ENCODE measurements at places on chromosomes 5 and 9.

DNA sequence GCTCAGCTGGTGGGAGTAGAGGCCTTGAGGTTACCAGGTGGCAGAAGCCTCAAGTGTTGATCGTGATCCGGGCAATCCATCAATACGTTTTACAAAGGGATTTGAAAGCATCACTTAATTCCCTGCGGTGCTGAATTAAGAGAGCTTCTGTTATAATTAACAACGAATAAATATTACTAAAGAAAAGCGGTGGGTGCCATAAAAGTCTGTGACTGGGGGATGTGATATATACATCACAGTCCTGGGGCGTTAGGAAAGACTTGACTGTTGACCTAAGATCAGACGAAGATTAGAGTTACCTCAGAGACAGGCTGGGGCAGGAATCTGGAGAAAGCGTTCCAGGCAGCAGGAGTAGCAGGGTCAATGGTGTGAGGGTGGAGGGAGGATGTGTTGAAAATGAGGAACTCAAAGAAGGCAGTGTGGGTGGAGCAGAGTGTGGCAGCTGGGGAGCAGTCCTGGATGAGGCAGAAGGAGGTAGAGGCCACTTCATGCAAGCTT, 6.7 kb upstream of the C5orf63 start:
- DNase-seq: no peak

- DNase-seq: no peak
Measured at GRCh38 chr5:157558041-157558595, 17.5 kb downstream of the ADAM19 start.

DNA sequence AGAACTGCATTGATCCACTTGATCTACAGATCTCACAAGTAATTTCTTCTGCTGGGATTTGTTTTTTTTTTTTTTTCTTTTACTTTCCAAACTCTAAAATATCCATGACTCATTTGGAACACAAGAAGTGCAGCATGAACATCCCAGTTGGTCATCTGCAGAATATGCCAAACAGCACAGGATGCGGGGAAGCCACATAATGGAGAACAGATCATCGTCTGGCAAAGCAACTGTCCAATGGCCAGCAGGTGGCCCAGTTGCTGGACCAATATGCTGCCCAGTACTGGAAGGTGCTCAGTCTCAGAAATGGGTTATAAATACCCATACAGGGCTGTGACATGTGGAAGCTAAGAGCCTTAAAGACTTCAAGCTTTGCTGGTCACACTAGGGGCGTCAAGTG, 221.3 kb upstream of the TAS2R1 start:
- no peak for DNase-seq

- DNase-seq: no peak
Measured at GRCh38 chr5:125142458-125142857, 396.0 kb upstream of the ZNF608 start.

- DNase-seq: no peak
Measured at GRCh38 chr5:53355931-53356330, 124.5 kb upstream of the FST start.

- no peak for DNase-seq
Measured at GRCh38 chr5:125049721-125050702, 303.6 kb upstream of the ZNF608 start.

GRCh38 chr5:80654054-80654390, 430 bp upstream of the MSH3 start:
- peak; percentile 30 for DNase-seq

DNA sequence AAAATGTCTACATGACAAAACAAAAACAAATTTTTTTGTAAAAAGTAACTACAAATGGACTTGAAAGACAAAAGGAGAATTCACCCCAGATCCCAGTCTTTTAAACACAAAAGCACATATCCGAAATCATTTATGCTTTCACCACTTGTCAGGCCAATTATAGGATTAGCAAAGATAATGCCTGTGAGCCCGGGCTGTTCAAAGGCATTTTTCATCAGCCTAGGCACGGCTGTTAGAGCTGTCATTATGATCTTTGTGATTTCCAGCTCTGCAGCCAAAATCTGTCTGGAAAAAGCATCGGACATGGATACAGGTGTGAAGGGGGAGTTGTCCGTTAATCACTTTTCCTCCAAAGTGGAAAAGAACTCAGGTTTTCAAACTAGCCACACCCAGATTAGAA, 23.6 kb upstream of the RAB14 start:
- DNase-seq: no peak

GRCh38 chr9:81898851-81899250, 29.4 kb upstream of the SPATA31D4 start:
- DNase-seq: no peak

DNA sequence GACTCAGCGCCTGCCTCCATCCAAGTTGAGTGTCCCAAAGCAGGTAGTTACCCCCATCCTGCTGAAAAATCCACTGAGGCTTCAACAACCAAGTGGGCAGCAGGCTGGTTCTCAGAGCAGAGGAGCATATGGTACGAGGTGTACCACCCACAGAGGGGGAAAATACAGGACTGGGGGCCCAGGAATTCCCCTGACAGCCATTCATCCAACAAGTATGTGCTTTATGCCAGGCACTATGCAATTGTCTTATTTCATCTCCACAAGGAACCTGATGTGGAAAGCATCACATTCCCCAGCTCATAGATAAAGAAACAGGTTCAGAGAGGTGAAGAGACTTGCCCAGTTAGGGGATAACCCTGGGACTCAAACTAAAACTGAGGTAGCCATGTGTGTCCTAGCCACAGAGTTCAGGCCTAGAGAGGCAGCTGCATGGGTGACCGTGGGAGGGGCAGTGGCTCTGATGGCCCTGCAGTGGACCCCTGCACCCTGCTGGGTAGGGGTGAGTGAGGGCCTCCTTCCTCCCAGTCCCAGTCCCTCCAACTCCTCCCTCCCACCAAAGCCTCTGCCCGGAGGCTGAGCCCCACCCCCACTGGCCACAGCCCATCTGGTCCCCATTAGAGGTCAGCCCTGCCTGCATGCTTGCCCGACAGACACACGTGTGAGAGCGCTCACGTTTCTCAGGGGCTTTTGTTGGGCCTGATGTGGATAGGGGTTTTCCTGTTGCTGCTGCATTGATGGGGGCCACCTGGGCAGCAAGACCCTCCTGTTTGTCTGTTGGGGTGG, 11.5 kb downstream of the PDLIM4 start:
- DNase-seq: no peak

DNA sequence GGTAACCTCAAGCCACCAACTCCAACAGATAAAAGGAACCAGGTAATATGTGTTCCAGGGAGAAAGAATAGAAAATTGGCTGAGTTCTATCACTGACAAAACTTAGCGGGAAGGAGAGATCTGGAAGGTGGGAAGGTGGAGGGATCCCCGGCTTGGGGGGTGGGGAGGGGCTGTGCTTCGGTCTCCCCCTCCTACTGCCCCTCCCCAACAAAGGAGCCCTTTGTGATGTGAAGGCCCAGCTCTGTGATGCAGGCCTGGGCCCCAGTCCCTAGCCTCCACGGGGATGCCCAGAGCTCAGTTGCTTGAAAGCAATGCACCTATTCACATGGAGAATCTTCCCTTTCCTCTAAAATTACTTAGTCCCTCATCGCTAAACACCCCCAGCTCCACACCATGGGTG, 4.4 kb upstream of the ZNF484 start:
- no peak for DNase-seq

DNA sequence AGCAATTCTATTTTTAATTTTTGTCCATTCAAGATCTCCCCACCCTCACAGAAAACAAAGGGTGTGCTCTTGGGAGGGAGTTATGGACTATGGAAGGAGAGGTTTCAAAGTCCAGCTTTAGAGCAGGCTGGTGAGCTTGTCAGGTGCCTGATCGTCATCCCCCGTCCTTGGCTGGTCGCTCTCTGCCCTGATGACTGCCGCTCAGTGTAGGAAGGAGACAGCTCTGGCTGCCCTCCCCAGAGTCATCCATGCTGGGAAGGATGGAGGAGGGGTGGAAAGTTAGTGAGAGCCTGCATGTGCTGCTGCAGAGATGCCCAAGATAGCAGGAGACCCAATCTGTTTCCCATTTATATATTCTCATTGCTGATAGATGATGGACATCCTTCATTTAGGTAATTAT, 96.6 kb downstream of the NLN start:
- DNase-seq: no peak

DNA sequence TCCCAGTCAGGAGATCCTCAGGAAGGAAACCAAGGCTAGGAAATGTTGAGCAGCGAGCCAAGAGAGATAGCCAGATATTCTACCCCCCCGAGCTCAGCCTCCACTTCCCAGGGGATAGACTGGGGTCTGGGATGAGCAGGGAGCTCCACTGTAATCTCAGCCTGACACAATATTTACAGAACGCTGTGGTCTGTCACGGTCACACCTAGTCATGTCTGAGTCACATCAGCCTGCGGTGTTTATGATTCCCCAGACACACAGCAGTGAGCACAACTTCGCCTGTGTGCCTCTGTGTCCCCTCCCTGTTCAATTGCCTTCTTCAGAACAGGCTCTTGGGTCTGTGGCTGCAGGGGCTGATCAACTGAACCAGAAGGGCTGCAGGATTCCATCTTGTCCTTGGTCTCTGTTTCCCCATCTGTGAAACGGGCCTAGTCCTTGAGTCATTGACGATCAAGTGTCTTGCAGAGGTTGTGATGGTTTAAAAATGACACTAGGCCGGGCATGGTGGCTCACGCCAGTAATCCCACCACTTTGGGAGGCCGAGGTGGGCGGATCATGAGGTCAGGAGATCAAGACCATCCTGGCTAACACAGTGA, 8.6 kb upstream of the PRRX2 start:
- DNase-seq: no peak

GRCh38 chr5:142100307-142100706, 8.3 kb upstream of the NDFIP1 start:
- no peak for DNase-seq

GRCh38 chr5:148641735-148642134, 12.6 kb downstream of the HTR4 start:
- no peak for DNase-seq

DNA sequence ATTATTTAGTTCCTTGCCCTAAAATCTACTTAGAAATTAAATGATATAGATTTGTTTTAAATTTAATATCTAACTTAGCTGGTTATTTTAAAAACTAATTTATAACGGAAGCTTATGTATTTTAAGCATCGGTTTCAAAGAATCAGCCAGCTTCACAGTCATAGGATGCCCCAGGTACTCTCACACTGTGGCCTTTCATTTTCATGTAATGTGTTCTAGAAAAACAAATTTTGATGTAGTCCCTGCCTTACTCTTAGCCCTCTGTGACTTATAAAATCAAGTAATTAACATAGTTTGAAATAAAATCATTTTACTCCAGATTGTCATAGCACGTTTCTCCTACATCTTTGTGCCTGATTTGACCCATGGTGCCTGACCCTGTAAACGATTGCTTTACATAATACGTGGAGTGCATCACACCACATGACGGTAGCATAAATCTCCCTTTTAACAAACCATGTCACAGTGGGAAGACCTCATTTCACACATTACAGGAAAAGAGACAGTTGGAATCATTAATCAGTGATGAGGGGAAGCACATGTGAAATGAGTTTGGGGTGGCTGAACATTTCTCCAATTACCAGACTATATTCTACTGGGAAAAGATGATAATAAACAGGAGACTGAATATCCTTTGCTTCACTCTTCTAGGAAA, 731.5 kb upstream of the CDH9 start:
- DNase-seq: no peak

DNA sequence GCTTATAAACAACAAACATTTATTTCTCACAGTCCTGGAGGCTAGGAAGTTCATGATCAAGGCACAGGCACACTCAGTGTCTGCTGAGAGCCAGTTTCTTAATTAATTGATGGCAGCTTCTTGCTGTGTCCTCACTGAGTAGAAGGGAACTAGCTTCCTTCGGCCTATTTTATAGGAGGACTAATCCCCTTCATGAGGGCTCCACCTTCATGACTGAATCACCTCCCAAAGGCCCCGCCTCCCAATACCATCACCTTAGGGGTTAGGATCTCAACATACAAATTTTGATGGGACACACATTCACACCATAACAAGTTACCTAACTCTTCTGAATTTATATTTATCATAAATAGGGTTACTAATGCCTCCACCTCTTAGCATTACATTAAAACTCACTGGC, 129.8 kb downstream of the GNAQ start:
- no peak for DNase-seq

- no peak for DNase-seq
Measured at GRCh38 chr5:154712518-154713437, 42.4 kb upstream of the LARP1 start.

DNA sequence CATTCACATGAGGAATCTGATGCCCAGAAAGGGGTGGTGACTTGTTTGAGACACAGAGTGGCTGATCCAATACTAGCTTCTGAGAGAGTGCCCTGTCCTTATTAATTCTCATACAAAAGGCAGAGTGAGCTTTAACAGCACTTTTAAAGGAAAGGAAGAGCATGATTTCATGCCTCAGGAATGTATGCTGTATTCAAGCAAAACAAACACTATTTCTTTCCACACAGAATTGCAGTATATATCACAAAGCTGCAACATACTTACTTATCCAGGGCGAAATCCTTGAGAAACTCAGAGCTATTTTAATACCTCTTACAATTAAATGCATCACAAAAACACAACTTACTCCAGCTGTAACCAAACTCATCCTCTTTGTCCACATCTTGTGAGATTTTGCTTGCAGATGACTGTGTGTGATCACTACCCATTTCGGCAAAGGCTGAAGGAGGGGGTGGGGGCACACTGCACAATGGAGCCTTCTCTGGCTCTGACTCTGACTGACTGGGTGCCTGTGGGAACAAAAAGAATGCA, 139.8 kb downstream of the MPDZ start:
- DNase-seq: no peak

GRCh38 chr5:33312571-33313549, 127.9 kb upstream of the TARS1 start:
- no peak for DNase-seq

DNA sequence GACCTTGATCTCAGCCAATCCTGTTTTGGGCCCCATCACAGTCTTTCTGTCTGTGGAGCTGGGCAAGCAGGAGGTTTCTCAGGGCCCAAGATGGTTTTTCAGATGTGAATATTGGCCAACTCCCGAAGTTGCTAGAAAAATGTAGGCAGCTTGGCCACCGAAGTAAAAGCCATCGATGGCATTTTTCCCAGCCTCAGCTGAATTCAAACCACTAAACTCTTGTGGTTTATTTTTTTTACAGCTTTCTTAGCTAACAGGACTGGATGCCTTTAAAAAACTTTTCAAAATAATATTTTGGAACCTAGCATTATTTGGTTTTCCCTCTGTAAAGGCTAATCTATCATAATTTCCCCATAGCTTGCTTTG, 102.5 kb upstream of the ERCC6L2 start:
- DNase-seq: no peak

DNA sequence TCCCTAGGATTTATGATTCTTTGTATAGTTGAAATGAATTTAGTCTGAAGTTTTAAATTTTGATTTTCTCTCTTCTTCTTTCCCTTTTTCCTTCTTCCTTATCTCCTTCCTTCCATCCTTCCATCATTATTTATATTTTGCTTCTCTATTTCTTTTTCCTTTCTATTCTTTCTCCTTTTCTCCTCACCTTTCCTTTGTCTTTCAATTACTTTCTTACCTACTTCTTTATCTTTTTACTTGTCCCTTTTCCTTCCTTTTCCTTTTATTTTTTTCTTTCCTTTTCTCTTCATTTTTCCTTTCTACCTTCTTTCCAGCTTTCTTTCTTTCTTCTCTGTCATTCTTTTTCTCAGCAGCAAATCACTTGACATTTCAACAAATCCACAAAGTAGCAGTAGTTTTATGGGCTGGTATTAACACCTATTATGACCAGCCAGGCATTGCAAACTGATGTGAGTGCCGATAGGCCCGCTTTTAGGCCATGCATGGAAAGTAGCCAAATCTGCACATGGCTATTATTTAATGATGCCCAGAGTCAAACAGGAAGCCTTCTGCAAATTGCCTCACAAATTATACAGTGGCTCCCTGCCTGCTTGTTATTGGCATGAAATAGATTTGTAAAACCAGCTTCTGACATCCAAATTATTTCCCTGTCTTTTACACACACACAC, 37.1 kb upstream of the NR3C1 start:
- no peak for DNase-seq

Measured in stimulated activated CD4-positive, alpha-beta T cell treated with anti-CD3 and anti-CD28 coated beads, Interleukin-1b, Interleukin-23, amount 100 ng/mL, for 48 hours (primary cell).